ENCODE measurements at places on chromosomes 11 and 22.

DNA sequence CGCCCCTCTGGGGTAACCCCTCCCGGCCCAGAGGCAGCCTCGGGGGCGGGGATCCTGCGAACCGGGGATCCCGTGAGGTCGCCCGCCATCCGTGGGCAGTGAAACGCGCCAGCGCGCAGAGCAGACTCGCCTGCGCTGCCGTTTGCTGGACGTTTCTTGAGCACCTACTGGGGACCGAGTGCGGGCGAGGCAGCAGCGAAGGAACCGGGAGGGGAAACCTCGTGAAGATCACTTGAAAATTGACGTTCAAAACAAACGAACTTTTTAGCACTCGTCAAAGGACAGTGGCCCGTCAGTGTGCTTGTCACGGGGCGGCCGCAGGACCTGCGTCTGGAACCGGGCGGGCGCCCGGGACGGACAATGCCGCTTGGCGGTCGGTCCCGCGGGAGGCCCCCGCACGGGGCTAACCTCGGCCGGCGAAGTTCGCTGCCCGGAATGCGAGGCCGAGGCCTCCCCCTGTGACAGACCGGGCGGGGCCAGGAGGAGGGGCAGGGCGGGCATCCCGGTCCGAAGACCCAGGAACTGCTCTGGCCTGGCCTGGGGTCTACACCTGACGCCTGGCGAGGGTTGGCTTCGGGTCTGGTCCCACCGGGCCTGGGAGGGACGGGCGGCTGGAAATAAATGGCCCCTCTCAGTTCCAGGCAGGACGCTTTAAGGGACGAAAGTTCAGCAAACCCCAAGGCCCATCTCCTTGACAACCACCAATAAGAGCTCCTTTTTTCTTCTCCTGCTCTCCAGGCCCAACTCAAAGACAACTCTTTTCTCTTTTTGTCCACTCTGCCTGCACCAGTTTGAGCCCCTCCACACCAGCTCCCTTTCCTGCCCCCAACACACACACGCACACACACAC is 723 bp upstream of the SCUBE1 start:
- no peak for DNase-seq

- DNase-seq: no peak
Measured at GRCh38 chr11:109000531-109000930, 335.7 kb downstream of the DDX10 start.

DNA sequence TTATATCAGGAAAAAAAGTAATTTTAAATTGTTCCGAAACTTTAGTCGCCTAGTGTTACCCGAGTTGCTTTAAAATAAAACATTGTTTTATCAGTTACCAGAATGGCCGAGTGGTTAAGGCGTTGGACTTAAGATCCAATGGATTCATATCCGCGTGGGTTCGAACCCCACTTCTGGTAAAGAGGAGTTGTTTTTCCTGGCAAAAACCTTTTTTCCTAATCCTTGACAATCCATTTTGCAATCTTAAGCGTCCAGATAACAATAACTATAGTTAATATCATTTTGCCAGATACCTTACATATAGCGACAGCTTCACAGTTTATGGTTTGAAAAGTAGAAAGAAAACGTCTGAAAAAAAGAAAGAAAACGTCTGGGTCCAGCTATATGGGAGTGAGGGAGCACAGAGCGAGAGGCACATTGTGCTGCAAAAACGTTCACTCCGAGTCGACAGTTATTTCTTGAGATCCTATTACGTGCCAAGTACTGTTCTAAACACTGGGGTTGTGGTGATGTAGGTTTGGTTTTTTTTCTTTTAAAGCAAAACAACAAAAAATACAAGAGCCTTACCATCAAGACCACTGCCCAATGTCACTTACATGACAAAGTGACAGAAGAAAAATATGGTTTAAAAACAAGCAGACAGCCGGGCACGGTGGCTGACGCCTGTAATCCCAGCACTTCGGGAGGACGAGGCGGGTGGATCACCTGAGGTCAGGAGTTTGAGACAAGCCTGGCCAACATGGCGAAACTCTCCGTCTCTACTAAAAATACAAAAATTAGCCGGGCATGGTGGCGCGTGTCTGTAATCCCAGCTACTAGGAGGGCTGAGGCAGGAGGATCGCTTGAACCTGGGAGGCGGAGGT is 40.6 kb downstream of the OR4D9 start:
- DNase-seq: no peak

GRCh38 chr11:134691985-134692384 is 279.9 kb upstream of the B3GAT1 start:
- DNase-seq: no peak

DNA sequence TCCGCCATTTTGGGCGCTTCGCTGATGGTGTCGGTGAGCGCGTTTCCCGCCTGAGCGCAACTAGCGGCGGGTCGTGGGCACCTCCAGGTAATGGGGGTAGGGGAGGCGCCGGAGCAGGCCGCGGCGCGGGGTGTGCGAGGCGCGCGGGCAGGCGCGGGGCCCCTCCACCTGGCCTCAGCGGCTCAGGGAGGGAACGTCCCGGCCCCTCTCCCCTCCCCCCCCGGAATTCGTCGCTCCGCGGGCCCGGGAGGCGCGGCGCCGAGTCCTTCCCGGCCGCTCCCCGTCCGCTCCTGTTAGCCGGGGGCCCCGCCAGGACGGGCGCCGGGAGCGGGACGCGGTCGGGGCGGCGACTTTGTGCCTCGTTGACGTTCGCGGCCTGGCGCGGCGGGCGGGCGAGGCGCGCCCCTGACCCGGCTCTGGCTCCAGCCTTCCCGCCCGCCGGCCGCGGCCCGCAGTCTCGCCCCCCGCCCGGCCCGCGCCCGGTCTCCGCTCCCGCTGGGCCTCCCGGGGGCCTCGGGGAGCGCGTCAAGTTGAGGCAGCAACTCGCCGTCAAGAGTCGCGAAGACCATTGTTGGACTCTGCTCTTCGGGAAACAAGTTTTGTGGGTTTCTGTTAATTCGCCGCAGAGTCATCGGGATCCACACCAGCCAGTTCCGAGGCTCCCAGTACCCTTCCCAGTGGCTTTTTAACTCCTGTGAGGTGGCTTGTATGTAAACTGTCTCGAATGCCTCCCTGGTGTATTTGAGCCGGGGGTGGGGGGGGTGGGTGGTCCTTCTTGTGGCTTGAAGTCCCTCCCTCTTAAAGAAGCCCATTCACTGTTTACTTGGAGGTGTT is at the start of gene PPP6R3:
TSS of gene PPP6R3 (plus strand) at position 12 of the 834 bp plus-strand sequence. CDS start 76,913 bp downstream, outside the sequence.
- DNase-seq: no peak

DNA sequence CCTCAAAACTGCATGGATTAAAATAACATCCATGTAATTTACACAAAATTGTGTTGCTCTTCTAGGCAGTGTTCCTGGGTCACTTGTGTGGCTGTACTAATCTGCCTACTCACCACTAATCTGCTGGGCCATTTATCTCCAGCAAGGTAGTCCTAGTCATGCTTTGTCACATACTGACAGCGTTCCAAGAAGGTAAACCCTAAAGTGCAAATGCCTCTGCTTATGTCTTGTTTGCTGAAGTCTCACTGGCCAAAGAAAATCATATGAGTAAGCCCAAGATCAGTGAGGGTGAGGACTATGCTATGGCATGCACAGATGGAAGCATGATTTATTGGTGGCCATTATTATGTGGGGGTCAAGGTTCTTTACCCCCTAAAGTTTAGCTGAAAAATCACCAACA is 630.2 kb upstream of the LUZP2 start:
- DNase-seq: no peak

DNA sequence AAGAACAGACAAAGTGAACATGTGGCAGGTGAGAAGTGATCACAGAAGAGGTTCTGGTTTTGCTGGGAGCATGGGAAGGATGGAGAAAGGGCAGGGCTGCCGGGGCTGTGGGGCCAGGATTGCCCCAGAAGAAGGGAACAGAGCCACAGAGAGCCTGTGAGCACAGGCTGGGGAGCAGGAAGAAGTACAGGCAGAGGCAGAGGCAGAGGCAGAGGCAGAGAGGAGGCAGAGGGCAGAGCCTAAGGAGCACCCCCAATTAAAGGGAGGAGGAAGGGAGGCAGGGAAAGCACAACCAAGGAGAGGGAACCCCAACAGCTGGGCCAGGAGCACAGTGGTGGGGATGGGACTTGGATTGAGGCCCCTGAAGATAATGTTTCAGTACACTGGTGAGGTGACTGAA is 51.5 kb downstream of the SGSM3 start:
- DNase-seq: no peak

DNA sequence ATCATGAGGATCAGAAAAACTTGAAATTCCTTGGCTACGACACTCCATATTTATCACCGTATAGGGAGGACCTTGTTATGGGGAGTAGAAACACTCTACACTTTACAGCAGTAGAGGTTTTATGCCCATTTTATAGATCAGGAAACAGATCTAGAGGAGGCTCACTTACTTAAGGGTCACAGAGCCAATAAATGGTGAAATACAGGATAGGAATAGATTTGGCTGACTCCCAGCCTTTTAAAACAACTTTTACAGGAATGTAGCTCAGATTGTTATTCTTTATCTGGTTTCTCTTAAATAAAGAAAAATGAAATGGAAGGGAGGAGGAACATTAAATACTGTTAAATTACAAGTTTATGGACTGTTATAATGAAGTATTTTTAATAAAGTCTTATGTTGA is 14.8 kb downstream of the FBXO7 start:
- DNase-seq: no peak

GRCh38 chr11:65410936-65411680 is 11.5 kb upstream of the NEAT1 start:
- no peak for DNase-seq

GRCh38 chr22:42154293-42155052 is 23.9 kb upstream of the CYP2D6 start:
- DNase-seq: no peak

DNA sequence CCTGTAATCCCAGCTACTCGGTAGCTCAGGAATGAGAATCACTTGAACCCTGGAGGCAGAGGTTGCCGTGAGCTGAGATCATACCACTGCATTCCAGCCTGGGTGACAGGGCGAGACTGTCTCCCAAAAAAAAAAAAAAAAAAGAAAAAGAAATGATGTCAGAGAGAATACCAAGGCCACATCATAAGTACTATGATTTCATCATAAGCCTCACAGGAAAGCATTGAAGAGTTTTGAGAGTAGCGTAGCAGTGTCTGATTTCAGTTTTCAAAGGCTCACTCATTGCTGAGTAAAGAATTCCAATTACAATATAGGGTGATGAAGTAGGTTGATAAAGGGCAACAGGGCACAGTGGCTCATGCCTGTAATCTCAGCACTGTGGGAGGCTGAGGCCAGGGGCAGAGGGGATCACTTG is 88.8 kb downstream of the MRTFA start:
- no peak for DNase-seq

DNA sequence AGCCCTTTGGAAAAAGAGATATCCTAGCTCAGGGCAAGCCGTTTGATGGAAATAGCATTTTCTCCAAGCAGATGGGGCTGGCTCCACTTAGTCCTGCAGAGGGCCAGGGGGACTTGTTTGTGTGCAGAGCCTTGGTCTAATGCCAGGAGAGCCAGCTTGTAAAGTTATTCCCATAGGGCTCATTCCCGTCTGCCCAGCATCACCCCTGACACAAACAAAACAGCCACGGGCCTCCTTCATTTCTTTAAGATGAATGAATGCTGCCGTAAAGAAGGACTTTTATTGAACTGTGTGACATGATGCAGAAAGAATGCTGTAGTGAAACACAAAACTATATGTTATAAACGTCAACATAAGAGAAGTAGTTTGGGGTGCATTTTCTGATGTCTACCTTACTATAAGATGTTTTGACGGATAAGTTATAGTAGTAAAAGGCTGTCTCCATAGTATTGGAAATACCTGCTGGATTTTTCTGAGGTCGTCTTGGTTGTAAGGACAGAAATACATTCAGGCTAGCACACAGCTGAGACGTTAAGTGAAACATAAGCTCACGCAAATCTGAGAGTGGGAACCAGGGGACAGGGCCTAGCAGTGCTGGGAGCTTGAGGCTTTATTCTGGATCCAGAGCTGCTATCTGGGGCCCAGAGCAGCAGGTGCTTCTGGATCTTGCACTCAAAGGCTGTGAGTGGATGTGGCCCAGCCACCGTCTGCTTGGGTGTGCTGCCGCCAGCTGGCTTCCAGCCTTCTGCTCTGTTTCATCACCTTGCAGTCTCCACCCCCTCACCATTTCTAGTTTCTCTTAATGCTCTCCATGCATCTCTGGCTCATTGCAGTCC is 53.3 kb downstream of the NCAM1 start:
- DNase-seq: peak; percentile 61

- DNase-seq: no peak
Measured at GRCh38 chr11:28631148-28631547, 523.0 kb downstream of the METTL15 start.

- DNase-seq: no peak
Measured at GRCh38 chr11:64198511-64198910, 8.0 kb upstream of the FERMT3 start.

GRCh38 chr11:1208144-1208393 is 14.8 kb upstream of the MUC5B start:
- no peak for DNase-seq

GRCh38 chr11:82250047-82250446 is 483.6 kb downstream of the FAM181B start:
- DNase-seq: no peak

- DNase-seq: peak; percentile 86
Measured at GRCh38 chr11:65572356-65573051, at the start of gene FAM89B. Gene FAM89B (plus strand): TSS chr11:65572538. CDS start chr11:65572670, 132 bp downstream.

- DNase-seq: no peak
Measured at GRCh38 chr11:110518809-110519514, 89.2 kb downstream of the FDX1 start.

- no peak for DNase-seq
Measured at GRCh38 chr11:83122050-83122449, 34.9 kb upstream of the PCF11 start.
